Activated T-helper 17 cell treated with anti-CD3 and anti-CD28 coated beads, Interleukin-2, amount 50 U/mL, for 72 hours (primary cell): ENCODE measurements at places on chromosomes 5 and 9. TPM values are rescaled to one million over a fixed set of nuclear protein-coding genes. Genes with fewer than 3 reads are reported as not detected.
A peak's percentile ranks its signal among the peaks of the same experiment; 100 is the strongest.

GRCh38 chr9:4604678-4605095 lies 57.4 kb upstream of the PLPP6 start:
- peak; percentile 86 for ATAC-seq

- ATAC-seq = no peak
Observed at GRCh38 chr5:154309371-154309745, 118.8 kb downstream of the GALNT10 start.

DNA sequence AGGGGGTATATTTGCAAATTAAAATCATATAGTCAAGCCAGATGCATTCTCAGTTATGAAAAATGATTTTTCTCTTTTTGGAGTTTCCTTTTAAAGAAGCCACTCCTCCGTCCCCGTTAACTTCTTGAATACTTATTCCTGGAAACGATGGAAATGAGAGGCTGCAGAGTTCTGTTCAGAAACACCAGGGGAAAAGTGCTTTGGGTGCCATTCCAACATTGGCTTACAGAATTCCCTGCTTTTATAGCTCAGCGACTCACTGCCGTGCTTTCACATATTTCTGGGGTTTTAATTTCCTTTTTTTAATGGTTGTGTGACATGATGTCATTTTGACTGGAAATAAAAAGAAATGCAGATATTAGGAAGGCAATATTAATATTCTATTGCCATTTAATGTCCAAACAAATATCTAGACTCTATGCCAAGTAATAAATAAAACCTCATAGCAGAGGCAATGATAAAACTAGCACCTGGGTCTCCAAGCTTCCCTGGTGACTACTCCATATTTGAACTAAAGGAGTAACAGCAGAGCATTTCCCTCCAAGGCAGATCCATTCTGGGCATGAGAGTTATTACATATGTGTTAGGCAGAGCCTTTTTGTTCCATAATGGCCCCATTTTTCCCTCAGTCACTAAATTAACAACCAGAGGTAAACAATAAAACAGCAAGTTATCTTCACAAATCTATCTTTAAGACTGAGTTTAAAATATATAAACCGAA lies 363.4 kb downstream of the EBF1 start:
- no peak for ATAC-seq

FOXD4 gene
- total RNA-seq = 0.24 TPM
